Activated naive CD4-positive, alpha-beta T cell treated with anti-CD3 and anti-CD28 coated beads, Interleukin-2, amount 50 U/mL, for 16 hours (primary cell): ENCODE measurements at places on chromosomes 1 and 21.

- DNase-seq, result no peak
Observed at GRCh38 chr1:3313576-3313950, 140.9 kb upstream of the ARHGEF16 start.

- no peak for DNase-seq
Observed at GRCh38 chr1:213179784-213180183, 128.7 kb downstream of the RPS6KC1 start.

GRCh38 chr1:169149555-169150286, 43.2 kb downstream of the ATP1B1 start:
- DNase-seq, result no peak

DNA sequence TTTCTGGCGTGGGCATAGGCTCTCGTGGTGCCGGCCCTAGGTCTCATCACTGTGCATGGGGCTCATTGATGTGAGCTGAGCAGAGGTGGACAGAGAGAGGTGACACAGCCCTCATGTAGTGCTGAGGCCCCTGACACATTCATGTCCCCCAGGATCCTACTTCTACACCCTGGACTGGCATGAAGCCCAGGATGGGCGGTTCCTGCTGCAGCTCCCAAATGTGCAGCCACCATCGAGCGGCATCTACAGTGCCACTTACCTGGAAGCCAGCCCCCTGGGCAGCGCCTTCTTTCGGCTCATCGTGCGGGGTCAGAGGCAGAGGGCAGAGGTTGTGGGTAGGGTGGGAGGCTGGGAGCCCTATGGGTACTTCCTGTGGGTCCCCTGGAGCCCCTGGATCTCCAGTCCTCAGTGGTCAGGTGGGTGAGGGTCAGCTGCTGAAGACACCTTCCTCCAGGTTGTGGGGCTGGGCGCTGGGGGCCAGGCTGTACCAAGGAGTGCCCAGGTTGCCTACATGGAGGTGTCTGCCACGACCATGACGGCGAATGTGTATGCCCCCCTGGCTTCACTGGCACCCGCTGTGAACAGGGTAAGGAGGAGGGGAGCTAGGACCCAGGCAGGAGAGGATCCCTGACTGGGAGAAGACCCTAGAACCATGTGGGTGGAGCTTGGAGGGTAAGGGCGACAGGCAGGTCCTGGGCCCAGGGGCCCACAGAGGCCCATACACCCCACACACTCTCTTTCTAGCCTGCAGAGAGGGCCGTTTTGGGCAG, 6.1 kb downstream of the TIE1 start:
- no peak for DNase-seq

GRCh38 chr21:20789729-20790500, 208.3 kb upstream of the NCAM2 start:
- no peak for DNase-seq

DNA sequence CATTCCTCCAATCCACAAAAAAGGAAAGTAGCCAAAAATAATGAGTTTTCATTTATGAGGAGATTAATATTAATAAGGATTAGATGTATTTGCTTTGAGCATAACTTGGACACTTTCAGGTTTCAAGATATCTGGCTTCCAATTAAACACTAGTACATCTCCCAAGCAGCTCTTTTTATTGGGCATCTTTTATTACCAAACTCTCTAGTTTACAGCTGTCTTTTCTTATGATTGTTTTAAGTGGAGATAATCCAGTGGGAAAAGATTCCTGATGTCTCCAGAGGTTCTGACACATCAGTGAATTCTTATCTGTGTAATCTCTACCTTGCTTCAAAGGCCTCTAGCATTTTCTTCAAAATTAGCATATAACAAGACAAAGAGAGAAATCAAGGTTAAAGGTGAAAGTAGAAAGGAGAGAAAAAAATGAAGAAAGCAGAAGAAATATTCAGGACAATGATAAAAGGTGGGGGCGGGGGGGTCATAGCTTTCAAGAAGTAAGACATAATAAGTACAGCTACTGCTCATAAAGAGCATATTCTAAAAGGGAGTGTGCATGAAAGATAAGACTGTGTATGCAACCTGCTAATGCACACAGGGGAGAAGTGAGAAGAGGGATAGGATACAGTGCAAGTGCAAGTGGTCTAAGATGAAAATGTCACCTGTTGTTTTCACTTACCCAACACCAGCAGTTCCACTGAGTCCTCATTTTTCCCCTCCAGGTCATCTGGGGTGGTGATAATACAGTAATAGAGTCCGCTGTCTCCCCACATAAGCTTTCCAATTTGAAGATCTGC, 19.1 kb downstream of the ILDR2 start:
- DNase-seq, result no peak

DNA sequence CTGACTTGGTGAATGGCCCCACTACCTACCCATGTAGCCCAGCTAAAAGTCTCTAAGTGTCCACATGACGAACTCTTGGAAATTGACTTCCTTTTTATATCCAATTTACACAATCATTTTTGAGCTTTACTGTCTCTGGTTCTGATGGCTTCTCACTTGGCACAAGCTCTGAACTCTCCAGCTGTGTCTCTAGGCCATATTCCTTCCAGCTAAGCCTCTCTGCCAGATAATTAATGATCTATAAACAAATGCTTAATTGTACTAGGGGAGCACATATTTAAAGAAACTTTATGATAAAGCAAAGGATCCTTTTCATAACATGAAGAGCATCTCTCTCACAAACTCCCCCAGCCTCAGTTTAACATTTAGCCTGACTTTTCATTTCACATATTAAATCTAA, 16.3 kb upstream of the BEND5 start:
- DNase-seq, result no peak

DNA sequence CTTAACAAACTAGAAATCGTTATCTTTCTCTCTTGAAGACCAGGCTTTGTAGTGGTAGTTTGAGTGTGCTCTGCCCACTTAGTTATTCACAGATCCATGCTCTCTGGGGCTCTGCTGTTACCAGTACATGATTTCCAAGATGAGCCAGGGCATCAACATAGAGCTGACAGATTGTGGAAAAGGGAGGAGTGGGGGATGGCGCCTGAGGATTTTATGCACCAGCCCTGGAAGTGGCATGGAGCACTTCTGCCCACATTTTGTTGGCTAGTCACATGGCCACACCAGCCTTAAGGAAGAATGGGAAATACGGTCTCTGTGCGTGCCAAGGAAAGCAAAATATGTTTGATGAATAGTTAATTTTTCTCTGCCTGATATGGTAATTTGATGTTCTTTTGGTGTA, 18.2 kb downstream of the TSNAX start:
- DNase-seq, result no peak

DNA sequence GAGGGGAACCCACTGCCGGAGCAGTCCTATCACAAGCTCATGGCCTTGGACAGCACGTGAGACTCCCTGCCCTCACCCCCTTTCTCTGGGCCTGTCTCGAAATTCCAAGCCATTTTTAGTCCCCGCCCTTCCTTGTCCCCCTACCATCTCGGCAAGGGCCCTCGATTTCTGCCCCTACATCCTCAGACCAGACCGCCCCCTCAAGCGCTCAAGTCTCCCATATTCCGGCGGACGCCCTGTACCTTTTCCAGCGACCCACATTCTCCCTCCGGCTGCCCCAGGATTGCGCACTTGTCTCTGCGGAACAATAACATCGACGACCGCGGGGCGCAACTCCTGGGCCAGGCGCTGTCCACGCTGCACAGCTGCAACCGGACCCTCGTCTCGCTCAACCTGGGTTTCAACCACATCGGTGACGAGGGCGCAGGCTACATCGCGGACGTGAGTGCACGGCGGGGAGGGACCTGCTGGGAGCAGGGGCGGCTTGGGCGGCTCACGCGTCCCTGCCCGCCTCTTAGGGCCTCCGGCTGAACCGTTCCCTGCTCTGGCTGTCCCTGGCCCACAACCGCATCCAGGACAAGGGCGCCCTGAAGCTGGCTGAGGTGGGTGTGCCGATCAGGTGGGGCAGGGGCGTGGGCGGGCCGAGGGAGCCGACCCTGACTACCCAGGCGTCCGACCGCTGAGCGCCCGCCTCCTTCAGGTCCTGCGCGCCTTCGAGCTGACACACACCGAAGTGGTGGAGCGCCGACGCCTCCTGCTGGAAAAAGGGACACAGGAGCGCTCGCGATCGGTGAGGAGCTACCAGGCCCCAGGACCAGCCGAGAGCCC, 7.0 kb downstream of the LRRC71 start:
- DNase-seq, result peak; percentile 71

DNA sequence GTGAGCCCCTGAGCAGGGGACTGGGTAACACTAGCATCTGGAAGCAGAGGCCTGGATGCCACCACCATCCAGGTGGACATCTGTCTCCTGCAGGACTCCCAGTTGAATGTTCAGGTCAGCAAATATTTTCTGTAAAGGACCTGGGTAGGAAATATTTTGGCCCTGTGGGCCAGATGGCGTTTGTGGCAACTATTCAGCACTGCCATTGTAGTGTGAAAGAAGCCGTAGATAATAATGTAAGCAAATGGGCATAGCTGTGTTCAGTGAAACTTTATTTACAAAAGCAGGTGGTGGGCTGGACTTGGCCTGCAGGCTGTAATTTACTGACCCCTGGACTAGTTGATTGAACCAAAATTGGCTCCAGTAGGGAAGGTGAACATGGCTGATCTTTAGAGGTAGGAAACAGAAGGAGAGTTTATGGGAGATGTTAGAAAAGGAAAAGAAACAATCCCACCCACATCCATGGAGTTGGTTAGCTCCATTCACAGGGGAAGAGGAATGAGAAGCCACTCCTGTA, 20.0 kb upstream of the CD101 start:
- no peak for DNase-seq

GRCh38 chr21:33266789-33267135, 595 bp downstream of the IL10RB start:
- DNase-seq, result no peak

DNA sequence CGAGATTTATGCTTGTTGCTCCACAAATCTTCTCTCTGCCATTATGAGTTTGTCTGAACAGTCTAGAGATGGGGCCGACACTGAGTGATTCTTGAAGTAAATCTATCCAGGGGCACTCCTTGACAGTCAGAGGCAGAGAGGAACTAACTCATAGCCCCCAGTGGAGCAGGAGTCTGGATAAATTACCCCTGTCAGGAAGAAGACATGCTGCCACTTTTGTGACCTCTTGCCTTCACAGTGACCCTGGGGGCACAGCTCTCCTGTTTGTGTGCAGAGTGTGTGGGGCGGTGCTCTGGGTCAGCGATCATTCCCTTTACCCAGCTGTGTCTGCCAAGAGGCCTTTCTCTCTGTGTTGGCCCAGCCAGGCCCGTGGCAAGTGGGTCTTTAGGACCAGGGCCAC, 29.5 kb downstream of the PEX14 start:
- DNase-seq, result no peak

DNA sequence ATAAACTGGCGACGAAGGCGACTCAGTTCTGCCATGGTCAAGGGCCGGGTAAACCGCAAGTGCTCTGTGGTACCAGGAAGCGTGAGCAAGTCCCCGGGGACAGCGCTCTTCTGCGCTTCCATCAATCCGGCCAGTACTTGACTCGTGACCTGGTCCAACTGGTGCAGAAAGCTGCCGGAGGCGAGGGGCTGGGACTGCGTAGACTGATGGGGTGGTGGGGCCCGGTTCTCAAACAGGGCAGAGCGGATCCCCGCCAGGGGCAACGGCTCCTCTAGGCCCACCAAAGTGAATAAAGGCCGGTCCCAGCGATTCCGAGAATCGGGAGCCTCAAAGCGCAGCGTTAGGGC, 852 bp downstream of the KTI12 start:
- DNase-seq, result no peak

- DNase-seq, result no peak
Observed at GRCh38 chr1:214281720-214282629, 1.0 kb downstream of the SMYD2 start.

DNA sequence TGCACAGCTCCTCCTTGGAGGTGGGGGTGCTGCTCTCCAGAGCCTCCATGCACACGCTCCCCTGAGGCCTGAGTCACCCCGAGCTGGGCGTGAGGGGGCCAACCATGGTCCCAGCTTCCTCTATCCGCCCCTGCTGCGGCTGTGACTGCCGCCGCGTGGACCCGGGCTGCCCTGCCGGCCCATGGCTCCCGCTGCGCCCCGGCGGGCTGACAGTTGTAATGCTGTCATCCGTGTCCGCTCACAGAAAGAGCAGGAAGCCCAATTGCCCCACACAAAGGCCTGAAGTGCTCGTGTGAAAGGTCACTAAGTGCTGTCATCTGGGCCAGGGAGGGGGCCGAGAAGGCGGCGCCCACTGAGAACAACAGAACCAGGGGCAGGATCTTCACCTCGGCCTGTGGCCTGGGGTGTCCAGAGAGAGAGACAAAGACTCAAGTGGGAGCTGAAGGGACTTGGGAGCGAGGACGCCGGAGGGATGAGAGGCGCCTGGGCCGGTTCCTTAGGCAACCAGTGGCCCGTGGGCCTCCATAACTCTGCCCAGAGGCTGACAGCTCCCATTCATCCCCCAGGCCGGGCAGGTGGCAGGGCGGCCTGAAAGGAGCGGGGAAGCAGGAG, 31.5 kb downstream of the OLIG1 start:
- no peak for DNase-seq

DNA sequence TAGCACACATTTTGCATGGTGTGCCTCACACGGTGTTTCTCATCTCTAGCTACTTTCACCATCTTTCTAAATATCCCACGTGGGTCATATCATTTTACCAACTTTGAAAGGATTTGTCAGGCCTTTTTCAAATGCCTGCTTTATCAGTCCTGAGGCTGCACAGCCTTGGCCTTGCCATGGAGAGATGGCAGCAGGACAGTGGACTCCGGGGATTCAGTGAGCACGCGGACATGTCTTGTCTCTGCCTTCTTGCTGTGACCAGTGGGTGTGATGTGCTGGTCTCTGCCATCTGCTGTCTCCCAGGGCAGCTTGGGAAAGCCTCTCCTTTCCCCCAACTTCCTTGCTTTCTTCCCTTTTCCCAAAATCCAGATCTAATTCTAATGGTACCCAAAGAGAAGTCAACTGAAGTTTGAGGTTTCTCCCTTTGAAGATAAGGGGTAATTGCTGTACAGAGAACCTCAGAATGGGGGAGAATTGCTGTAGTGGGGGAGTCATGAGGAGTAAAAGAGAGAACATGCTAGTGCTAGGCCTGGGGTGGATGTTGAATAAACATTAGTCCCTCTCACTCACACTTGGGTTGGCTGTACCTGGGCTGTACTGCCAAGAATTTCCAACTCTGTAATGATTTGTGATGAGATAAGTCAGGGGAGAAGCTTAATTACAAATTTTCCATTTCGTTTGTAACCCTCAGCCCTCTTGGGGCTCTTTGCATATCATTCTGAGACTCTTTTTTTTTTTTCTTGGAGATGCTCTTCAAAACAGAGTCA, 99.5 kb downstream of the GALNT2 start:
- no peak for DNase-seq
